ENCODE measurements at places on chromosomes 3 and 15.

- no peak for DNase-seq
These were observed 3.0 kb downstream of the MFAP1 start for GRCh38 chr15:43821505-43821904.

DNA sequence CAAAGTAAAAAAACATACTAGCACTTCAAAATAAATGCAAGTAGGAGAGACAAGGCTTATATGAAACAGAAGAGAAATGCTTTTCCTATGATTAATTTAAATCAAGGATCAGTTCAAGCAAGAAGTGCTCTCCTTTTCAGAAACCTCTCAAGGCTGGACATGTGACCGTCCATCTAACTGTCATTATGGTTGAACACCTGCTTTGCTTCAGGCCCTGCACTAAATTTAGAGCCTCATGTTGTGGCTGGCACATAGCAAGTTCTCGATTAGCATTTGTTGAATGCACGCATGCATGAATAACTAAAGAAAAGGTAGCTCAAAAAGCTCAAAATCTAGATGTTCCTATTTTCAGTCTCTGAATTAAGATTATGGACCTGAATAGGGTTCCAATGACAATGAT, 82.0 kb downstream of the SV2B start:
- no peak for DNase-seq

DNA sequence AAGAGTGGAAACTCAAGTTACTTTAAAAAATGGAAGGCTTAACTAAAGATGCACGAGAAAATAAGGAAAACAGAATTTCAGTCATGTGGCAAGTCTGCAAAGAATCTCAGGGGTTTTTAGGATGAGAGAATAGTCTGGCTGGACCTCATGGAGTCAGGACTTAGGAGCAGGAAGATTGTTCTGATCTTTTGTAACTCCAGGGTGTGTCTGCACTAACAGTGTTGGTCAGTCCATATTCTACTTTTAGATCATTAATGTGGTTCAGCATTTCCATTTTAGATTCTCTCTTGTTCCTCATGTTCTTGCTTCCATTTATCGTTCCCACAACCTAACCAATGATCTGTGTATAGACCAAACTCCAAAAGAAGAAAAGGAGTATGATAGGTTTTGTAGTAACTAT, 15.3 kb downstream of the TMEM108 start:
- no peak for DNase-seq

GRCh38 chr3:20741381-20741780, 555.4 kb upstream of the SGO1 start:
- DNase-seq = no peak

Measured in stimulated activated CD8-positive, alpha-beta memory T cell treated with anti-CD3 and anti-CD28 coated beads, Interleukin-4, amount 100 ng/mL, for 4 hours (primary cell).